ENCODE measurements at places on chromosomes 6 and 20.

GRCh38 chr6:19968201-19968600 is 131.0 kb downstream of the ID4 start:
- no peak for DNase-seq

DNA sequence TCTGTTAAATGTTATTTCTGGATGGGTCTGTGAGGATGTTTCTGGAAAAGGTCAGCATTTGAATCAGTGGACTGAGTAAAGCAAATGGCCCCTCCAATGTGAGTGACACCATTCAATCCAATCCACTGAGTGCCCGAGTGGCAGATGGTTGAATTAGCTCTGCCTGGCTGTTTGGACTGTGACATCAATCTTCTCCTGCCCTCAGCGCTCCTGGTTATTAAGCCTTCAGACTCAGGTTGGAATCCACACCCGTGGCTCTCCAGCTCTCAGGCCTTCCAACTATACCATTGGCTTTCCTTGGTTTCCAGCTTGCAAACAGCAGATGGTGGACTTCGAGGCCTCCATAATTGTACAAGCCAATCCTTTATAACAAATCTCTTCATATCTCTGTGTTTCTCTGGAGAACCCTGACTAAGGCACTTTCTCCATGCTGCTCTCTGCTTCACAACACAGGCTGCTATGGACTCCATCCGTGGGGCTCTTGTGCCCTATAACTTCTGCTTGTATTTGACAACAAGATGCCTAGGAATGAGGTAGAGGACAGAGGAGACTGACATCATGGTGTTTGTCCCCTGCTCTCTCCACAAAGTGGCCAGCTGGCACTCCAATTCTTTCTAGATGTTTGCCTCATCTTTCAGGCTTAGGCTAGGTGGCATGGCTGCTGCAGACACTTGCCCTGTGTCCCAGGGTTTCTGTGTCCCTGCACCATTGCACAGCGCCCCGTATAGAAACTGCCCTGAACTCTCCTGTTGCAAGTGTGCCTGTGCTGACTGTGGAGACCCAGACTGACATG is 4.8 kb upstream of the CSTL1 start:
- DNase-seq: no peak

GRCh38 chr6:76684875-76685274 is 612.4 kb upstream of the IMPG1 start:
- no peak for DNase-seq

DNA sequence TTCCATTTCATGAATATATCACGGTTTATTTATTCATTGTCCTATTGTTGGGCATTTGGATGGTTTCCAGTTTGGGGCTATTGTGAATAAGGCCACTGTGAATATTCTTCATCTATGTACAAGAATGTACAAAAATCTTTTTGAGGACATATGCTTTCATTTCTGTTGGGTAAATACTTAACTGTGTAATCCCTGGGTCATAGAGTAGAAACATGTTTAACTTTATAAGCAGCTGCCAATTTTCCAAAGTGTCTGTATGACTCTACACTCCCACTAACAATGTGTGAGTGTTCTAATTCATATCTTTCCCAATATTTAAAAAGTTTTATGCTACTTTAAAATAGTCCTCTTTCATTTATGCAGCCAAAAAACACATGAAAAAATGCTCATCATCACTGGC is 98.6 kb downstream of the UST start:
- DNase-seq: no peak

DNA sequence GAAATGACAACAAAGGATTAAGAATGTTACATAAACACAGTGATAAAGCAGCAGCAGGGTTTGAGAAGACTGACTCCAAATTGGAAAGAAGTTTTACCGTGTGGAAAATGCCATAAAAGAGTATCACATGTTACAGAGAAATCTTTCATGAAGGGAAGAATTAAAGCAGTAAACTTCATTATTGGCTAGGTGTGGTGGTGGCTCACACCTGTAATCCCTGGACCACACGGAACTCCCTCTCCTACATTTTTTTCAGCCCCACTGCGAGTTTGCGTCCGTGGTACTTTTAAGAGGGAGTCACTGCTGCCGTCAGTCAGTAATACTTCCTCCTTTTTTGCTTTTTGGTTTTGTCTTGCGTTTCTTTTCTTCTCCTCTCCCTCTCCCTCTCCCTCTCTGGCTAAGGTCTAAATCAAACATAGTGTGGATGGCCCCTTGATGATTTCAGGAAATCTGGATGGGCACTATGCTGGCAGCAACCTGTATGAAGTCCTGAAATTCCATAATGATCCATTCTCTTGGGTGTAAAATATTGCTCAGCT is 112.3 kb downstream of the MAN1A1 start:
- no peak for DNase-seq

- no peak for DNase-seq
Measured at GRCh38 chr6:167679790-167680604, 146.7 kb upstream of the AFDN start.

DNA sequence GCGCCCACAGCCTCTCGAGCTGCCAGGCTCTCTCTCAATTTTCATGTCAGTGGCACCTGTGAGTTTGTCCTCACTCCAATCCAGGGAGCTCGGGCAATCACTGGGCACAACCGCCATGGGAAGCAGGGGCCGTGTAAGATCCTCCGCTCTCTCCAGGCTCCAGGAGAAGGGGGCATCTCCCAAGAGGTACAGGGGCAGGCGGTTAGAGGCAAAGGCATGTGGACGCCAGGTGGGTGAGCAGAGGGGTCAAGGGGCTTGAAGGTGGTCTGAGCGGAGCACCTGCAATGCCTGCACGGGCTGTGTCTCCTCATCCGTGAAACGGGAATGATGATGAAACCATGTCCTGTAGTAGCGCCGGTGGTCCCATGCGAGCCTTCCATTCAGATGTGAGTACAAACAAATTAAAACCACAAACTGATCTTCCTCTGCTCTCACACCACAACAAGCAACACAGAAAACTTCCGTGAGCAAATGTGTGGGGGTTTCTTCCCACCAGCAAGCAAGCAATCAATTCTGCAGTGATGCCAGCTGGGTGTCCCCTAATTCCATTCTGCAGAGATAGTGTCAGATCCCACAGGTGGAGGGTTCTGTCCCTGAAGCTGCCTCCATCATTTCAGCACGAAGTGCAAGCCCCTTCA is 222.5 kb upstream of the PMEPA1 start:
- DNase-seq: no peak

DNA sequence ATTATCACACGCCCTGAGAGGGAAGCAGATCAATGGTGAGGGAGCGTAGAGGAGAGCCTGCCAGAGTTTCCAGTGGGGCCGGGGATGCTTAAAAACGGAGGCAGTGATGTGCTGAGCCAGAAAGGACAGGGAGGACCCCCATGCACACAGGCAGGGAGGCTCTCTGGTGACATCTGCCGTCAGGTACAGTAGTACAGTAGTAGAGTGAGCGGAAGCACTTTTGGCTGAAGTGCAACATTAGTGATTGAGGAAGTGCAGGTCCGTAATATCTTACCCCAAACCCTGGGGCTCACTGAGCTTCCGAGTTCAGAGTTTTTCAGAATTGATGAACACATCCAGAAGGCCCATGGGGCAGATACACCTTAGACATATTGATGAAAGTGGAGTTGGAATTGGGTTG is 42.1 kb downstream of the GFRA4 start:
- no peak for DNase-seq

DNA sequence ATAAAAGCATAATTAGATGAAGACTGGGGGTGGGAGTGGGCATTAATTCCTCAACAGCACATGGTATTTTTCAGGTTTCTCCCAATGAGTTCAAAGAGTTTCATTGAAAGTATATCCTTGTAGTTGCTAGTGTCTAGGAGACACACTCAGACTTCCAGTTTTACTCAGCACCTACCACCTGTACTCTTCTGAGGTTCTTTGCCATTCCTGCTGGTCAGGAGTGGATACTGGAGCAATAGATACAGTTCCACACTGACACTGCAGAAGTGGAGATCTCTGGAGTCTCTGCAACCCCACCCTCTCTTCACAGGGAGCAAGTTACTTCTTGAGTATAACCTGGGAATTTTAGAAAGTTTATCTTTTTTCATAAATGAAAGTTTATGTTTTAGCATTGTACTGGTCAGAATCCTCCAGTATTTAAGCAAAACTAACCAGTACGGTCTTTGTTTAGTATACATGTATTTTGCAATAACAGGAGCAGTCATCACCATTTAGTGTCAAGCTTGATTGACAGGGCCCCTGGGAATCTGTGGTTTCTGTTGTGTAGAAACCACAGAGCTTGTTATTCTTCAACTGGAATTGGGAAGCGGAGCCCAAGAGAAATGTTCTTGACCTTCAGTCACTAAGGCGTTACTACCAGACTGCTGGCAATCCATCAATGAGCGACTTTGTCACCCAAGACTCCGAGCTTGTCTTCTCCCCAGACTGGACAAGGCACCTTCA is 148.1 kb downstream of the ZDHHC14 start:
- no peak for DNase-seq

GRCh38 chr6:36360241-36361054 is 23.8 kb upstream of the BNIP5 start:
- DNase-seq: peak; percentile 39

- no peak for DNase-seq
Measured at GRCh38 chr6:35093783-35094182, 47.4 kb downstream of the TCP11 start.

DNA sequence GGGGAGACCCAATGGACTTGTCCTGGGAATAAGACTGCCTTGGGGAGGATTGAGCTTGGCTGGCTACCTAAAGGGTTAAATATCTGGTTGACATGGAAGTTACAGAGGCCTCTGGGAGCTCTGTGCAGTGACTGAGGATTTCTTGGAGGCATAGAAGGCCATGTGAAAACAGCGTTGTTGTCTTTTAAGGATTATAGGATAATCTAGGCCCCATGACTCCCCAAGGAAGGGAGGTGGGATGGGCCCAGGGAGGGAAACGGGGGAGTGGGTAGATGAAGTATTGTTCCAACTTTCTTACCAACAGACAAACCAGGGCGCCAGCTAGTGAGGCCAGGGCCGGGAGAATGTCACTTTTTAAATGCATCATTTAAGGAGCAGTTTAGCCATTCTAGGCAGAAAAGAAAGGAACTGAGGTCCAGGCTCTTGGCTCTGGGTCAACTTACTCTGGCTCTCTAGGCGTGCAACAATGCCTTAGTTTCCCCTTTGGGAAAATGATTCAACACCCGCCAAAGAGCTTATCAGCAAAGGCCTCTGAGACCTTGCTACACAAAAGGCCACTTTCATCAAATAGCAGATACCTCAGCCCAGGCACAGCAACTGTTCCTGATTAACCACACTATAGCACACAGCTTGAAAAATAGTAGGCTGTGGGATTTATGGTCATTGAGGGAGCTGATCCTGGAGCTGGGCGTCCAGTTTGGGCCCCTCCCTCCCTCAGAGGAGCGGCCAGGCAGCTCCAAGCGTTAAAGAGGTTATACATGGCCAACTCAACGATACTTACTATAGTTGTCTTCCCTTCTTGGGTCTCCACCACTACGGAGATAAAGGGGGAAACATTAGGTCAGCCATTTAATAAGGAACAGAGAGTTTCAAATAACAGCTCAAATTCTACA is 7.0 kb downstream of the MRPS18A start:
- no peak for DNase-seq

DNA sequence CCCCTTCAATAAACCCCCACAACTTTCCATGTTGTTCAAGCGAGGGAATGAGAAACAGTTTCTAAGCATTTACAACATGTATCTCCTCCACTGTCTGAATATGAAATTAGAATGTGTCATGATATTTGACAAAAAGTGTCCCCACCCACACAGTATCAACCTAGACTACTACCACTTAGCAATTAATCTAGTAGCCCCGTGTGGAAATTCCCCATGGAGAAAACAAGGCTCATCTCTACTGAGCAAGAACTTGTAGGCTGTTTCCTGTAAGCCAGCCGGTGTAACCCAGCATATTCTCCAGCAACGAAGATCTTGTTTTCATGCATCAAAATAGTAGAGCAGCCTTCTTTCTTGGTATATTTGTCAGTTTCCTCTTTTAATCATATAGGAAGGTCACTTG is 115.0 kb downstream of the IRF4 start:
- no peak for DNase-seq

GRCh38 chr20:51437182-51437924 is 105.2 kb downstream of the NFATC2 start:
- no peak for DNase-seq

DNA sequence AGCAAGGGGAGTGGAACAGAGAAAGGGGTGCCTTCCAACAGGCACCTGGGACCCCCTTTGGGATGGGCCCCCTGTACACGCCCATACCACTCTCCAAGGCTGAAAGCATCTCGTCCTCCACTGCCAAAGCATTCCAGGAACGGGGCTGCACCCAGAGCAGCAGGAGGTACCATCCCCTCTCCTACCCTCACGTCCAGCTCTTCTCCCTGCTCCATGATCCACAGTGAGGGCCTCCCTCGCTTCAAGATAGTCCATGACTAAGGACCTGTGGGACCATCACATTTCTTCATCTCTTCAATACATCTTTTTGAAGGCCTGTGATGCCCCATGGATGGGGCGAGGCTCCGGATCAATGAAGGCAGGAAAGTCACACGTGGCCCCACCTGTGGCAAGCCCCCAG is 209.9 kb downstream of the ANKRD60 start:
- DNase-seq: no peak
